Inflammatory macrophage treated with lipopolysaccharide for 4 hours (primary cell): ENCODE measurements at places on chromosomes 4 and X.

GRCh38 chr4:40243386-40243948 is 46.6 kb downstream of the RHOH start:
- DNase-seq = no peak

DNA sequence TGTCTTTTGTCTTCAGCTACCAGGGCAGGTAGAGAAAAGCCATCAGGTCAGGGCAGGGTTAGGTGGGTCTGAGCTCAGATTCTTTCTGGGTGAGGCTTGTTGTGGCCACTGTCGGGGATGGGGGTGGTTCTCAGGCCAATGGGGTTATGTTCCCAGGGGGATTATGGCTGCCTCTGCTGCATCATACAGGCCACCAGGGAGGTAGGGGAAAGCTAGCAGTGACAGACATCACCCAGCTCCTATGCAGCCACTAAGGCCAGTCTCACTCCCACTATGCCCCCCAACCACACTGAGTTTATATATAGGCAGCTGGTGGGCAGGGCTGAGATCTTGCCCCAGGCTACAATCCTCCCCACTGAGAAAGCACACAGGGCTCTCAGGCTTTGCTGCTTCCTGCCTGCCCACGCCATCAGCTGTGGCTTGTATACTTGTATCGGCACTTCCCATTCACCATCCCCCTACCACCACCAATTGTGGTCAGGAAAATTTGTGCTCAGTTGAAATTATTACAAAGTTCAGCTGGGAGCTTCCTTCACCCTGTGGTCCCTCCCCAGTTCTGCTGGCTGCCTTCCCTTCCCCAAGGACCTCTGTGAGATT is 72.6 kb upstream of the PTPN13 start:
- peak; percentile 50 for DNase-seq

DNA sequence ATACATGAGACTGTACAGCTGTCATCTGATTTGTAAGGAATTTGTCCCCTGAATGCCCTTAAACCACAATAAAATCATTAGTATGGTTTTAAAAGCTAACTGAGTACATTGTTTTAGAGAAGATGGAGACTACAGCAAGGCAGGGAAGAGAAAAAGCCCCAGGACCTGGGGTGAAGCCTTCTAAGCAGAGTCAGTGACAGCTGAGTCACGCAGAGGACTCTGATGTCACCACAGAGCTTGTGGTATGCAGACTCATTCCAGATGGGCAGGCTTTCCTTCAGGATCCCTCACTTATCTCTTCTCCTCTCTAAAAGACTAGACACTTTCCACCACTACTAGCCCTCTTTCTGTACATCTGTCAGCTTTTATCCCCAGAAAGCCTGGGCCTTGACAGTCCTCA is 97.1 kb upstream of the ATOH1 start:
- DNase-seq = peak; percentile 30

DNA sequence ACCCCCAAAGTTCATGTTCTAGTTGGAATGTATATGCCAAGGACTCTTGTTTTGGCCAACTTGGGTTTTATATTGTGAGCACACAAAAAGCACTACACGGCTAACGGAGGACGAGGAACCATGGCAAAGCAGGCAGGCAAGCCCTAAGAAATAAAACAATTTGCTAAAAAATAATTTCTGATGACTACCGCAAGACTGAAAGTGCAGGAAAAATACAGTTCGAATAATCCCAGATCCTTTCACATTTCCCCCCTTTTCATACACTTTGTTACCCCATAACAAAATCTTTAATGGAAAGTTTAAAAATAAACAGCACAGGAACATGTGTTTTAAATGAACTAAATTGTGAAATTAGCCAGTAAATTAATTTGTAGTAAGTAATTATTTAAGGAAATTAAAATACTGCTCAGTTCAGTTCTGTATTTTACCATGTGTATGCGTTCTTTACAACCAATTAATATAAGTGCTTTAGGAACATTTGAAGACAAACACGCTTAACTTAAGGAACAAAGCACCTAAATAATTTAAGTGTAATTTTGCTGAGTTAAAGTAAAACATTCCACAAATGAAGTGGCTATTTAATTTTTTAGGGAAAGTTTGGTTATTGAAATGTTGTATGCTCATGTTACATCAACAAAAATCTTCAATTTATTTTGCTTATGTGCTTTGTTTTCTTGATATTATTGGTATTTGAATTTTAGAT is 12.4 kb upstream of the PITX2 start:
- no peak for DNase-seq

DNA sequence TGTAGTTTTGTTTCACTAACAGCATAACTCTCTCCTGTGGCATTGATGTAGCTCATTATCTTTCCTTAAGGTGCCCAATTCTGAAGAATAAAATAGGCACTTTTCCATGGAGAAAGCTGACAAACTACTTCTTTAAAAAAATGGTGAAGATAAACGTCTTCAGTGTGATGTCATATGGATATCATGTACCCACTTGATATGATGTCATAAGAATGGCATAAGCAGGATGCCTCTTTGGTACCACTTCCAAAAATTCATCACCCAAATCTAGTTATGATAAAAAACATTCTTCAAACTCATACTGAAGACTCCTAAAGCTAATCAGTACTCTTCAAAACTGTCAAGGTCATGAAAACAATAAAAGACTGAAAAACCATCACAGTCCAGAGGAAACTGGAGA is 2.9 kb upstream of the CXCL3 start:
- no peak for DNase-seq

- DNase-seq = no peak
These were observed 4.7 kb upstream of the KLF3 start for GRCh38 chr4:38659346-38659745.
